ENCODE measurements at places on chromosomes 6 and 20. TPM values are rescaled to one million over a fixed set of nuclear protein-coding genes. Genes with fewer than 3 reads are reported as not detected.

Gene TOMM34
- total RNA-seq = 12.3 TPM

- no peak for DNase-seq
Measured at GRCh38 chr6:16477367-16478149, 239.2 kb downstream of the GMPR start.

GRCh38 chr20:44038681-44039123, 124.0 kb downstream of the TOX2 start:
- DNase-seq = no peak

DNA sequence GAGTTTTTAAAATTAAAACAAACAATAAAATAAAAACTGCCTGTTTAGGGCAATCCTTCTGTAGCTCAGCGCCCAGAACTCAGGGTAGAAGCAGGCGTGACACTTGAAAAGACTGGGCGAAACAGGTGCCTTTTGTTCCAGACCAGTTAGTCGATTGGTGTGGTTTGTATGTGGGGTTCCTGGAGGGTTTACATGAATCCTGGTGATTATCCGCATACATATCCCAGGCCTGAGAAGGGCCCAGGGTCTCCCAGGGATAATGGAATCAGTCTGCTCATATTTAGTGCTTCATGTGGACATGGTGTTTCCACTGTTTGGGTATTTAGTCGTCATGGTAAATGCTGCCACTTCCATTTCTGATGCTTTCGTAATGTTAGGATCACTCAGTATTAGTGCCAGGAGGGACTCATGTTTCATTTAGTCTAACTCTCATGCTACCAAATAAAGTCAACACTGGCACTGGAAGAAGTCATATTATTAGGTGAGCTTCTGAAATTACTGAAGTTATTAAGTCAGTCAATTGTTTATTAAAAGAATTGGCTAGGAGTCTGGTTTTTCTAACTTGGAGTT, 116.5 kb downstream of the SAMD5 start:
- DNase-seq = no peak

Data from posterior vena cava (tissue), 2 donors.